ENCODE measurements at places on chromosomes 5 and 9.

GRCh38 chr9:35616681-35617459, 1.3 kb downstream of the CD72 start:
- no peak for DNase-seq

DNA sequence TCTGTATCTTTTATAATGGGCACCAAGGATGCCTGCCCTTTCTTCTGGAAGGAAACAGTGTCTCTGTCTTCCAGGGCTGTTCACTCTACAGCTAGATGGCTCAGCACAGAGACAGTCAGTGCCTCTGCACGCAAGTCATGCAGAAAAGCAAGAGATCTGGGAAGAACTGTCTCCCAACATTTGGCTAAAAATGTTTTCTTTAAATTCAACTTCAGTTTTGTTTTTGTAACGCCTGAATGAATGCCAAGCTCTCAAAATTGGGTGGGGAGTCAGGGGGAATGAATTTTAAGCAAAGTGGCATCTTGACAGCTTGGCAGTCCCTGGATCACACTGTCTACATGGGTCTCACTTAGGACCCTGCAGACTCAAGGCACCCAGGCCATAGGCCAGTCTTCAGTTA, 12.6 kb downstream of the OLFML2A start:
- no peak for DNase-seq

DNA sequence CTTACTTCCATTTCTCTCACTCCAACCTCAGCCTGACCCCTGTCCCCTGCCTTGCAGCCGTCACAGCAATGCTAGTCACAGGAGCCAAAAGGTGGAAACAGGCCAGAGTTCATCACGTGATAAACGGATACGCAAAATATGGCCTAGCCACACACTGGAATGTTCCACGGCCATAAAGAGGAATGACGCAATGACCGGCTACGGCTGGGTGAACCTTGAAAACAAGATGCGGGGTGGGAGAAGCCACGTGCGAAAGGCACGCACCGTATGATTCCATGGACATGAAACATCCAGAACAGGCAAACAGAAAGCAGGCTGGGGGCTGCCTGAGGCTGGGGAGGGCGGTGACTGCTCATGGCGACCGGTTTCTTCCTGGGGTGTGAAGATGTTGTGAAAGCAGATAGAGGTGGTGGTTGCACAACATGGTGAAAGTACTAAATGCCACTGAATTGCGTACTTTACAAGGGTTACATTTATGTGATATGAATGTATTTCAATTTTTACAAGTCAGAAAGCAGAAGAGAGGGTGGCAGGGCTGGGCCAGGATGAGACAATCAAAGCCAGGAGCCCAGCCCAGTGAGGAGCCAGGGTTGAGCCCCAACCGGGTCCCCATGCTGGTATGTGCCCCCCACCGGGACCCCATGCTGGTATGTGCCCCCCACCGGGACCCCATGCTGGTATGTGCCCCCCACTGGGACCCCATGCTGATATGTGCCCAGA, 117.8 kb upstream of the SARDH start:
- DNase-seq: no peak

DNA sequence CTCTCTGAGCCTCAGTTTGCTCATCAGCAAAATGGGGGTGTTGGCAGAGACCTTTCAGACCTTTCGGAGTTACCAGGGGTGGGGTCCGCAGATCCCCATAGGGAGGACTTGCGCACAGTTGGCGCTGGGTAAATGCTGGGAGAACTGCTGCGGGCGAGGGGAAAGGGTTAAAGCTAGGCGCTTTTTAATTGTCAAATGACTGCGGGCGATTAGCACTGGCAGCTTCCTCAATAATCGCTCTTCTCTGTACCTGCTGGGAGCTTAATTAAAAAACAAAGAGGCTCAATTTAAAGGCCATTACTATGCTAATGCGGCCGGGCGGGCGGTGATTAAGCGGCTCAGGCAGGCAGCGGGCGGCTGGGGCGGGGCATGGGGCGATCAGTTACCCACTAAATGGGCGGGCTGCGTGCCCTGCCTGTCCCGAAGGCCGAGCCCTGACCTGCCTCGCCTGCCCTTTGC, 63.0 kb downstream of the LMX1B start:
- DNase-seq: no peak

All from NCI-H1436 treated with DMSO at 0.1 percent for 48 hours (cell line).